GM23338 (cell line): ENCODE measurements at places on chromosomes 13 and 19. TPM values are rescaled to one million over a fixed set of nuclear protein-coding genes. Genes with fewer than 3 reads are reported as not detected.

DNA sequence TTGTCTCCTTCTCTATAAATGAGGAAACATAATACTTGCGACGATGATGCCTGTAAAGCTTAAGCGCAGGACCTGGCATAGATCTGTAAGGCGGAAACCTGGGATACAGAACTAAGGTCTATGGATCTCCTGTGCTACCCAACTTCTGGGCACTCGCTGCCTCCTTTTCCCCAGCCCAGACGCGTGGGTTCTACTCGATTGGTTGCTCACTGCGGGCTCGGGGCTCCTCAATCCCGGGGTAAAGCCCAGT is 615 bp upstream of the PSMC4 start:
- DNase-seq: no peak

DNA sequence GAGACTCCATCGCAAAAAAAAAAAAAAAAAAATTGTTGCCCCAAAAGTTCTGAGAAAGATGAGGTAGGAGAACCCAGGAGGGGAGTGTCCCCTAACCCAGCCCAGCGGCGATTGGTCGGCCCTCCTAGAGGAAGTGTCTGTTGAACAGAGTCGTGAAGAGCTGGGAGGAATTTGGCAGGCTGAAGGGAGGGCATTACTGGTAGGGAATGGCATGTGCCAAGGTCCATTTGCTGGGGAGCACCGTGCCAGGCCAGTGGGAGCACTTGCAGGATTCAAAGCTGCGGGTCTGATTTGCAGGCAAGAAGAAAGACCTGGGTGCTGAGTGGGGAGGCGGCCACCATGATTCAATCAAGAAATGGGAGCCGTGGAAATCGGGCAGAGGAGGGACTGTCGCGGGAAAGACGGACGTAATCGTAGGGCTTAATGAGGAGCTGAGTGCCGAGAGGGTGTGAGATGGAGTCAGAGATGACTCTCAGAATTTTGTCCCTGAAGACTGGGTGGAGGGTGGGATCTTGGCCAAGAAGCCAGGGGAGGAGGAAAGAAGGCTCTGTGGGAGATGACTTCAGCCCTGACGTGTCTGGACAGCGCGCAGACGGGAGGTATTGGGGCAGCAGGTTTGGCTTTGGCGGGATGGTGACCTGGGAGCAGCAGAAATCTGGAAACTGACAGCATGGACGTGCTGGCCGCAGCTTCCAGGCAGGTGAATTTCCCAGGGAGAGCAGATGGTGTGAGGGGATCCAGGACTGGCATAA is 15.4 kb downstream of the CERS4 start:
- DNase-seq: no peak

GRCh38 chr13:105471673-105472072 is 1063.8 kb downstream of the EFNB2 start:
- DNase-seq: no peak

DNA sequence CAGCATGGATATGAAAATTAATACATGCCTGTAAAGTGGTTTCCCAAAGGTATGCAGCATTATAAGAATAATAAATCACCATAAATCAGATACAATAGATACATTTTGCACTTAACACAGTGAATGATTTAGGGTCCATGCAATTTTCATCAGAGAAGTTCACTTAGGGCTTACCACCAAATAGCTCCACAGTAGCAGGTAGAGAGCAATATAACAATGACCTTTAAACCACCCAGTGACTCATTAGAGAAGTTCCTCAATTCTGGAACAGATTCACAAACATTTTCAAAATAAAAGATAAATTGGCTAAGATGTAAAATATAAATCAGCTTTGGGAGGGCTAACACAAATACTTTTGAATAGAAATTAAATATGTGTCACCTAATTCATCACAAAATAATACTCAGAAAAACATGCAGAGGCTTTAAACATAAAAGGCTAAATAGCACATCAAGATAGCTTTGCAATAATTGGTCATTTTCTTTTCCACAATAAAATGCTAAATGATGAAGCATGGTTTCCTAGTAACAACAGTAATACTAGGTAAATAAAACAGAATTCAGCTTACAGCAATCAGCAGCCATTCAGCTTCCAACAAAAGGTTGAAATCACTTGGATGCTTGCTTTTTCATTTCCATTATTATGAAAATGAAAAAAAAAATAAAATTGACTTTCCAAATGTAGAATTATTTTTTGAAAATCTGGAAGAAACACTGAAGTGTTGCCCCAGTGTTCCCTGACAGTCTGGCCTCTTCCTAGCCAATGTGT is 84.3 kb upstream of the NBEA start:
- no peak for DNase-seq

- no peak for DNase-seq
These were observed 8.9 kb upstream of the SDHAF1 start for GRCh38 chr19:35986111-35986510.

- peak; percentile 38 for DNase-seq
These were observed 661 bp upstream of the BABAM1 start for GRCh38 chr19:17266589-17266974.

DNA sequence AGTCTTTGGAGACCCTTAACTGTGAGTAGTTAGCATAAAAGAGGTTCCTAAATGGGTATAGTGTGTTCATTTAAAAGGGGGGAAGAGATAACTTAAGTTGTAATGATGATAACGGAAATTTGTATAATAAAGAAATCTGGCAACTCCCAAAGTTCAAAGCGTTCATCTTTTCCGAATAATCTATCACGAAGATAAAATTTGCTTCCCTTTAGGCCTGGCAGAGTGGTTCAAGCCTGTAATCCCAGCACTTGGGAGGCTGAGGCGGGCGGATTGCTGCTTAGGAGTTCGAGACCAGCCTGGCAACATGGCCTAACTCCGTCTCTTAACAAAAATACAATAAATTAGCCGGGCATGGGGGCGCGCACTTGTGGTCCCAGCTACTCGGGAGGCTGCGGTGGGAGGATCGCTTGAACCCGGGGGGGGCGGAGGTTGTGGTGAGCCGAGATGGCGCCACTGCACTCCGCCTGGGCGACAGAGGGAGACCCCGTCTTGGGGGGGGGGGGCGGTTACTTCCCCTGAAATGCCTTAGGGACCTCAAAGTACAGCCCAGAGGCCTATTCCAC is 934 bp downstream of the N4BP2L2 start:
- peak; percentile 19 for DNase-seq

The ALOX5AP gene
- not detected in 2 replicates for total RNA-seq

The ZNF865 gene
- total RNA-seq: 10.3 and 12.1 TPM in 2 replicates

DNA sequence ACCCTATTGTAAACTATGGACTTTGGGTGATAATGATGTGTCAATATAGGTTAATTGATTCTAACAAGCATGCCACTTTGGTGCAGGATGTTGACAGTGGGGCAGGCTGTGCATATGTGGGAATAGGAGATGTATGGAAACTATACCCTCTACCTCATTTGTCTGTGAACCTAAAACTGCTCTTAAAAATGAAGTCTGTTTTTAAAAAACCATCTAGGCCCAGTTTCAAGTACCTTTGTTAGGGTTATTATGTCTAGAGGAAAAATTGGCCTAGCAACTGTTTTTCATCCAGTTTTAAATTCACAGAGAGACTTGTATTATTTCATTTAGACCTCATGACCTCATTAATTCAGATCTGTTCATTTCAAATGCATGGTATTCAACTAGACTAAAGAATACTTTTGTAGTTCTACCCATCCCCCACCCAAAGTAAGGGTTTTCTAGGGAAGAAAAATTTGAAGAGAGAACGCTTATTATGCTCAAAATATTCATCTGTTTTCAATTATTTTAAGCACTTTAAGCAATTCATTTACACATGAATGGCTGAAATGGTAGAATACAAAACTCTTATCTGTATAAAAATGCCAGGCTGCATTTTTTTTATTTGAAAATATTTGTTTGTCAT is 1781.9 kb upstream of the MIR17HG start:
- no peak for DNase-seq

DNA sequence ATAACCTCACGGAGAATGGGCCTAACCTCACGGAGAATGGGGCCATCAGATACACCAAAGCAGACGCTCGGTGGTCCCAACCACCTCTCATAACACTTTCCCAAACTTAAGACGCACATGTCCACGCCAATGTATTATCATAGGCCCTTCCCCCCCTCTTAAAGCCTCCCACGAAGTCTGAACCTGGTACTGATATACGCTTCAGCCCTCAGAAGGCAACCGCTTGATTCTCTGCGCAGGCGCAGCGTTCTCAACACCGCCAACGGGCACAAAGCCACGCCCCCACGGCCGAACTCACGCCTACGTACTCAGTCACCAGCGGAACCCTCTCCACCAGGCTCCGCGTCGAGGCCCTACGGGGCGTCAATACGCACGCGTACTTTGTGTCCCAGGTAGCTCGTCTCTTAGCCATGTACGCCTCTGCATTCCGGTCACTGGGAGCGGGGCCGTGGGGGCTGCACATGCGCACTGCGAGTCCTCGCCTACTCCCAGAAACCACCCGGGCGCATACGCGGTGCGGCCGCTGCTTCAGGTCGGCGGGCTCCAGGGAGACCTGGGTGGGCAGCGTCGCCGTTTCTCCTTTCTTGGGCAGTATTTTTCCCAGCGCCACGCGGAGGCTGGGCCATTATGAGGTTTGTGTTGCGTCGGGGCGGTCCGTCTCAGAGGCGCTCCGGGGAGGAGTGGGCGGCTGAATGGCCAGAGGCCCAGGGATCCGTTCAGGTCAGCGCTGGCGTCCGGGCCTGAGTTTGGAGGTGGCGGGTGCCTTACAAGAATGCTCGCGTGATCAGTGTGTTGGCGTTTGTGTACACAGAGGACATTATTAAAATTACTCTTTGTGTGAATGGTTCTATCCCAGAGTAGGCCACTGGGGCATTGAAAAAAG is 25.3 kb downstream of the ZNF582 start:
- peak; percentile 99 for DNase-seq

The PROZ gene
- not detected in 2 replicates for total RNA-seq

The ZNF534 gene
- 0.10 TPM in 1 of 2 replicates, not detected in the other for total RNA-seq

GRCh38 chr13:113802761-113803160 is 43.7 kb downstream of the TMEM255B start:
- DNase-seq: peak; percentile 43

The SWSAP1 gene
- total RNA-seq: 2.1 and 4.1 TPM in 2 replicates

GRCh38 chr19:47161876-47162489 is 31.3 kb downstream of the SAE1 start:
- no peak for DNase-seq

The ZIC2 gene
- 76.2 and 87.9 TPM in 2 replicates for total RNA-seq

The ZNF729 gene
- not detected in 2 replicates for total RNA-seq

DNA sequence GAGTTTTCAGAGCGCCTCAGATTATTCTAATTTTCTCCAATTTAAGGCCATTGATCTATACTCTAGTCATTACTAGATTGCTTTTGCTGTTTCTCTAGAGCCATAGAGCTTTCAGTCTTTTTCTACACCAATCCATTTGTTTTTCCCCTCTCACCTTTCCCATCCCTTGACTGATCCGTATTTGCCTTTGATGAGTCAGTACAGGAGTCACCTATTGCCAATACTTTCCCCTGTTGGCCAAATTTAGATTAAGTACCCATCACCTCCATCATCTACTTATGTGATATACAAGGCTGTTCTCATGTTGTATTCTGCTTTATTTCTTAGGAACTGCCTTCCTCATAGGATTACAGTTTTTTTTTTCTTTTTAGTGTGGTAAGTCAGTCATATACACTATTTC is 463.2 kb downstream of the KLF12 start:
- no peak for DNase-seq

DNA sequence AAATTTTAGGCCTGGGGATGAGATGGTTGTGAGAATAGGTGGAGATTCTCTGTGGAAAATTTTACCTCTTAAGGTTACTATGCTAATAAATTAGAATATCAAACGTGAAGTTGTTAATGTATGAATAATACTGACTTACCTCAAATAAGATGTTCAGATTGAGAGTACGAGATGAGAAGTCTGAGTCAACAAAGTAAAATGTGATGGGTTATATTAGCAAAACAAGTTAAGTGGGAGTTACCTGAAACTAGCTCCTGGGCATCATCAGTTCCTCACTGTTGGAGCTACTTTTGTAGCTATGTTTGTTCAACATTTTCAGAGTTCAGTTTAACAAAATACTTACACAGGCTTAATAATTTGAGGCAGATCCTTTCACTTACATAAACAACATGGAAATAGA is 108.6 kb downstream of the PIBF1 start:
- no peak for DNase-seq

The ZNF468 gene
- total RNA-seq: 34.9 and 39.5 TPM in 2 replicates

DNA sequence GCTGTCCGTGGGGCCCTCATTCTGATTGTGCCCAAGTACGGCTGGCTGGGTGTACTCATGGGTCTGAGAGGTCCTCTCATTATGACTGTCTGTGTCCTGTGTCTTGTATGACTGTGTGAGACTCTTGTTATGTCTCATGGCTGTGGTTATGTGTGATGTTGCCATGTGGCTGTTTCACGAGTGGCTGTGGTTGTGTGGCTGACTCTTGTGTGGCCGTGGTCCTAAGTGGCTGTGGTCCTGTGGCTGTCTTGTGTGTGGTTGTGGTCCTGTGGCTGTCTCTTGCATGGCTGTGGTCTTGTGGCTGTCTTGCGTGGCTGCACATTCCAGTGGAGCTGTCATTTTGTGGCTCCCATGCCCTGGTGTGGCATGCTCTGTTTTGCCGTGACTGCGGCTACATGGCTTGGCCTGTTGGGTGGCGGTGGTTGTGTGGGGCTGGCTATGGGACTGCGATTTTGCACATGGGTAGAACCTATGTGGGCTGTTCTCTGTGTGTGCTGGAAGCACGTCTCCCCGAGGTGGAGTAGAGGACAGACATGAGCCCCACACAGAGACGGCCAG is 2.5 kb downstream of the LYL1 start:
- DNase-seq: no peak

The SLC27A5 gene
- total RNA-seq: 13.4 and 16.2 TPM in 2 replicates

The NAPSA gene
- 0.14 and 0.27 TPM in 2 replicates for total RNA-seq

The ZNF528 gene
- 25.5 and 38.6 TPM in 2 replicates for total RNA-seq

- no peak for DNase-seq
These were observed 1.7 kb upstream of the TGFBR3L start for GRCh38 chr19:7912697-7913564.

The NEK3 gene
- 26.6 and 26.7 TPM in 2 replicates for total RNA-seq

The EHD2 gene
- 10.8 and 11.7 TPM in 2 replicates for total RNA-seq

DNA sequence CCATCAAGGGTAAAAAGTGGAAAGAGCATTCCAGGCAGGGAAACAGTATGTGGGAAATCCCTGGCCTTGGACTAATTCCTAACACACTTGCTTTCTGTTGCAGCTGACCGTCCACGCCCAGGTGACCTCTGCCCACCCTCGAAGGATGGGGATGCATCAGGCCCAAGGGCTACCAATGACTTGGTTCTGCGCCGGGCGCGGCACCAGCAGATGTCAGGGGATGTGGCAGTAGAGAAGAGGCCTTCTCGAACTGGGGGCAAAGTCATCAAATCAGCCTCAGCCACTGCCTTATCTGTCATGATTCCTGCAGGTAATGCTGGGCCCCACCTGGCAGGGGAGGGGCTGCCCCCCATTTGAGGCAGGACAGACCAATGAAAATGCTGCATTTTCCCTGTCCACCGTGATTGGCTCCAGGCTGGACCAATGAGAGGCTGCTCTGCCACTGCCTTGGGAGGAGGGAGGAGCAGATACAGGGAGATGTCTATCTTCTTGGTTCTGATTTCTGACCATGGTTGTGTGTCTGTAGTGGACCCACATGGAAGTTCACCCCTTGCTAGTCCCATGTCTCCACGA is 12.6 kb downstream of the DNASE2 start:
- peak; percentile 71 for DNase-seq

The FGF22 gene
- 0.31 and 2.8 TPM in 2 replicates for total RNA-seq

- no peak for DNase-seq
These were observed 26.1 kb downstream of the EXOC3L2 start for GRCh38 chr19:45218911-45219743.

- DNase-seq: no peak
These were observed 541 bp downstream of the ASPDH start for GRCh38 chr19:50512999-50513745.
